Camera-type eye (tissue), 1 donor: ENCODE measurements at places on chromosomes 7 and 10. TPM values are rescaled to one million over a fixed set of nuclear protein-coding genes. Genes with fewer than 3 reads are reported as not detected.

The MSMB gene
- total RNA-seq = not detected

The CPA4 gene
- total RNA-seq = 3.6 TPM

The ACTL6B gene
- total RNA-seq = 14.7 TPM

The ZSWIM8 gene
- total RNA-seq = 97.1 TPM

The CPEB3 gene
- 18.1 TPM for total RNA-seq

The PNLIP gene
- total RNA-seq = not detected

The SVIL gene
- total RNA-seq = 107 TPM

The NPVF gene
- total RNA-seq = 18.7 TPM

The GSTK1 gene
- total RNA-seq = 69.9 TPM

The NPFFR1 gene
- 9.1 TPM for total RNA-seq

The NXPH1 gene
- 1.6 TPM for total RNA-seq

The RUFY2 gene
- 68.5 TPM for total RNA-seq

The RBP3 gene
- total RNA-seq = 348 TPM

The TLX1 gene
- not detected for total RNA-seq

The CCM2 gene
- total RNA-seq = 30.6 TPM

The CYREN gene
- 39.7 TPM for total RNA-seq

The UNCX gene
- 1.3 TPM for total RNA-seq

The MPP7 gene
- 30.6 TPM for total RNA-seq

The STAM gene
- 42.2 TPM for total RNA-seq

The PRSS58 gene
- not detected for total RNA-seq

The LLCFC1 gene
- not detected for total RNA-seq

The HNRNPH3 gene
- total RNA-seq = 116 TPM

The TMEM213 gene
- total RNA-seq = not detected

The SFTPA1 gene
- total RNA-seq = not detected

The HOXA6 gene
- total RNA-seq = not detected

The CLRN3 gene
- not detected for total RNA-seq

The YWHAG gene
- 122 TPM for total RNA-seq

The RNF32 gene
- 10.7 TPM for total RNA-seq

The COL1A2 gene
- 6,947 TPM for total RNA-seq

The GPR85 gene
- total RNA-seq = 26.8 TPM

The MPLKIP gene
- total RNA-seq = 39.5 TPM

The CFTR gene
- 2.5 TPM for total RNA-seq

The DIP2C gene
- 39.2 TPM for total RNA-seq

The IMPDH1 gene
- total RNA-seq = 69.2 TPM

The TUBB8 gene
- not detected for total RNA-seq

The HECTD2 gene
- total RNA-seq = 69.3 TPM

The ITPRID1 gene
- total RNA-seq = 0.11 TPM

The EBF3 gene
- total RNA-seq = 28.6 TPM

The SAMD9 gene
- 6.3 TPM for total RNA-seq

The WEE2 gene
- 0.27 TPM for total RNA-seq

The UPP1 gene
- total RNA-seq = 8.5 TPM

The IFIT1B gene
- 1.0 TPM for total RNA-seq
